Karpas-422 (cell line): ENCODE measurements at places on chromosomes 5 and 9. TPM values are rescaled to one million over a fixed set of nuclear protein-coding genes. Genes with fewer than 3 reads are reported as not detected.

GRCh38 chr9:136275655-136276429, 28.1 kb downstream of the CCDC187 start:
- DNase-seq: no peak

DNA sequence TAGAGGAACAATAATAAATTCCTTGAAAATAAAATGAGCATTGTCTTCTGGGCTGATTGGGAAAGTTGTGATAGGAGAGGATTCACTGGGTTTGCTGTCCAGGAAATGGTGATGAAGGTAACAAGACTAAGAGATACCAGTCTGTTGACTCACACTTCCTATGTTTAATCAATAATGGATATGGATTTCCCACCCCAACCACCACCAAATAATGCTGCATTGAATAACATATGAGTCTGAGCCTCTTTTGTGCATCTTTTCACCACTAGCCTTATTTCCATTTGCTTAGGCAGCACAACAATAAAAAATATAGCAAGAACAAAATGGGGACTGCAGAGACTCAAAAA, 120.2 kb upstream of the NFIB start:
- DNase-seq: no peak

DNA sequence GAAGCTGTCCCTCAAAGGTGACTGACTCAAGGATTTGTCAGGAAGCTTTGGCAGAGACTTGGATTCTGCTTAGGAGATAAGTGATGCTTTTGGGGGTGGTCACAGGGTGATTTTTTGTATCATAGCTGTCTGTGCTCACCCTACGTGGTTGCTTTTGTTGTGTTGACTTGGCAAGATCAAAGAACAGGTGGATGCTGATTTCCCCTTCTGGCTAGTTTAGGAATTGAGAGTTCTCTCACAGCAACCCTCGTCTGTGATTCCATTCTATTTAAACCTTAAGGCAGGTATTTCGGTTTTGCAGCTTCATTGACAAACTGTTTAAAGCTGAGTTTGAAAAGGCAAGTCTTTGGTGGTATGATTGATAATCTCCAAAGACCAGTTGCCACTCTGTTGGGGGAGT, 27.2 kb downstream of the ARHGAP26 start:
- no peak for DNase-seq

GRCh38 chr5:1416856-1417469, 28.3 kb downstream of the SLC6A3 start:
- no peak for DNase-seq

Gene OLFML2A
- not detected in 2 replicates for total RNA-seq
